Renal cortical epithelial cell (primary cell): ENCODE measurements at places on chromosomes 4 and X. TPM values are rescaled to one million over a fixed set of nuclear protein-coding genes. Genes with fewer than 3 reads are reported as not detected.

ITIH6 gene
- total RNA-seq = not detected in 2 replicates

PJA1 gene
- 38.0 and 47.1 TPM in 2 replicates for total RNA-seq

XG gene
- total RNA-seq = not detected in 2 replicates

RHOXF2 gene
- total RNA-seq = not detected in 2 replicates

STOX2 gene
- total RNA-seq = 4.5 and 16.4 TPM in 2 replicates

NHSL2 gene
- under 0.01 and 0.45 TPM in 2 replicates for total RNA-seq

EIF4E gene
- total RNA-seq = 286 and 311 TPM in 2 replicates

ARHGAP6 gene
- total RNA-seq = 3.1 and 9.4 TPM in 2 replicates

GAGE12F gene
- not detected in 2 replicates for total RNA-seq

AFF2 gene
- total RNA-seq = 0.35 and 1.3 TPM in 2 replicates

BRS3 gene
- total RNA-seq = 0.05 TPM in 1 of 2 replicates, not detected in the other

GLRA2 gene
- total RNA-seq = under 0.01 and 0.10 TPM in 2 replicates
